ENCODE measurements at places on chromosomes 5 and 9.
A peak's percentile ranks its signal among the peaks of the same experiment; 100 is the strongest.

- H3K4me3 ChIP-seq: no peak overlapping the region
- no peaks in the 10 kb centered on the region for H3K36me3 ChIP-seq
- H3K27ac ChIP-seq: no peak overlapping the region
- H3K4me1 ChIP-seq: no peaks in the 10 kb centered on the region
- peaks cover 4% of the 10 kb centered on the region for H3K27me3 ChIP-seq
Observed at GRCh38 chr9:84146893-84147710, 166.5 kb downstream of the RMI1 start.

DNA sequence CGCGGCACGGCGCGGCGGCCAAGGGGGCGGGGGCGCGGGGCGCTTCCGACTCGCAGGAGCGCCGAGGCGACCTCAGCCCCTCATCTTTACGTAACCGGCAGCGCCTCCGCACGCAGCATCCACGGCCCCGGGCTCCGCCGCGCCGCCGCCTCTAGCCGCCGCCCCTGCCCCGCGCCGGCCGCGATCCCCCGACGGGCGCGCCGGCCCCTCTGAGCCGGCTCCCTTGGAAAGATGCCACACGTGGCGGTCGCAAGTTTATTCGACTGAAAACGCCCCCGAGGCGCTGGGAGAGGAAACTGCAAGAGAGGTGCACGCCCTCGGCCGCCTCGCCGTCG is 1.0 kb downstream of the KLF9 start:
- H3K27ac ChIP-seq: peak overlapping the region; percentile 98
- H3K4me1 ChIP-seq: peaks cover 39% of the 10 kb centered on the region
- no peak for DNase-seq
- H3K27me3 ChIP-seq: no peaks in the 10 kb centered on the region

GRCh38 chr9:35103660-35104191 is 795 bp upstream of the STOML2 start:
- H3K27ac ChIP-seq: peak overlapping the region; percentile 86
- peak overlapping the region; percentile 80 for H3K4me3 ChIP-seq
- peaks cover 16% of the 10 kb centered on the region for H3K36me3 ChIP-seq
- H3K27me3 ChIP-seq: no peaks in the 10 kb centered on the region
- H3K4me1 ChIP-seq: peaks cover 15% of the 10 kb centered on the region

GRCh38 chr5:125348936-125349831 is 602.7 kb upstream of the ZNF608 start:
- H3K27me3 ChIP-seq: no peaks in the 10 kb centered on the region
- H3K4me3 ChIP-seq: no peak overlapping the region
- no peaks in the 10 kb centered on the region for H3K36me3 ChIP-seq

DNA sequence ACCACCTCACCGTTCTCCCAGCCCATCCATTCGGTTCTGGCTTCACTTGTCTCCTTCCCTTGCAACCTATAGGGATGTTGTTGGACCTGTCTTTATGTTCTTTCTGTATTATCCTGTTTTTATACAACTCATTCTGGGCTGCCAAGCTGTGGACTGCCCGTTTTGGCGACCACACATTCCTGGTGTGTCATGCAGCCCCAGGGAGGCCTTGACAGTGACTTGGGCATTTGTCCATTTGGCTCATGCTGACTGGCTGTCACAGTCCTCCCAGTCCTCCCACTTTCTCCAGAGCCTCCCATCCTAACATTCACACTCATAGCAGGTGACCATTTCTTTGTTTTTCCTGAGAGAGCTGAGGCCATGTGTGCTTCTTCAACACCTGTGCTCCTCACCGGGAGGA is 136.4 kb downstream of the SLF1 start:
- H3K27ac ChIP-seq: no peak overlapping the region
- H3K36me3 ChIP-seq: no peaks in the 10 kb centered on the region
- no peaks in the 10 kb centered on the region for H3K27me3 ChIP-seq

- no peaks in the 10 kb centered on the region for H3K27me3 ChIP-seq
- H3K4me1 ChIP-seq: no peaks in the 10 kb centered on the region
- H3K27ac ChIP-seq: no peak overlapping the region
- H3K36me3 ChIP-seq: no peaks in the 10 kb centered on the region
Observed at GRCh38 chr5:39650008-39650762, 225.4 kb upstream of the DAB2 start.

DNA sequence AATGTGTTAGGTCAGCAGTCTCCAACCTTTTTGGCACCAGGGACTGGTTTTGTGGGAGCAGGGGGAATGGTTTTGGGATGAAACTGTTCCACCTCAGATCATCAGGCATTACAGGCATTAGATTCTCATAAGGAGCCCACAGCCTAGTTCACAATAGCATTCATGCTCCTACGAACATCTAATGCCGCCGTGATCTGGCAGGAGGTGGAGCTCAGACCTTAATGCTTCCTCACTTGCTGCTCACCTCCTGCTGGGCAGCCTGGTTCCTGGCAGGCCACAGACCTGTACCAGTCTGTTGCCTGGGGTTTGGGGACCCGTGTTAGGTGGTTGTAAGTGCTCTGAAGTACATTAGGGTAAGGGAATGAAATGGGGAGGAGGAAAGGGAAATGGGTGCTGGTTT is 9.7 kb upstream of the CTNNA1 start:
- H3K4me3 ChIP-seq: no peak overlapping the region
- peaks cover 4% of the 10 kb centered on the region for H3K4me1 ChIP-seq
- no peaks in the 10 kb centered on the region for H3K27me3 ChIP-seq
- no peak for DNase-seq
- no peaks in the 10 kb centered on the region for H3K36me3 ChIP-seq
- no peak overlapping the region for H3K27ac ChIP-seq

DNA sequence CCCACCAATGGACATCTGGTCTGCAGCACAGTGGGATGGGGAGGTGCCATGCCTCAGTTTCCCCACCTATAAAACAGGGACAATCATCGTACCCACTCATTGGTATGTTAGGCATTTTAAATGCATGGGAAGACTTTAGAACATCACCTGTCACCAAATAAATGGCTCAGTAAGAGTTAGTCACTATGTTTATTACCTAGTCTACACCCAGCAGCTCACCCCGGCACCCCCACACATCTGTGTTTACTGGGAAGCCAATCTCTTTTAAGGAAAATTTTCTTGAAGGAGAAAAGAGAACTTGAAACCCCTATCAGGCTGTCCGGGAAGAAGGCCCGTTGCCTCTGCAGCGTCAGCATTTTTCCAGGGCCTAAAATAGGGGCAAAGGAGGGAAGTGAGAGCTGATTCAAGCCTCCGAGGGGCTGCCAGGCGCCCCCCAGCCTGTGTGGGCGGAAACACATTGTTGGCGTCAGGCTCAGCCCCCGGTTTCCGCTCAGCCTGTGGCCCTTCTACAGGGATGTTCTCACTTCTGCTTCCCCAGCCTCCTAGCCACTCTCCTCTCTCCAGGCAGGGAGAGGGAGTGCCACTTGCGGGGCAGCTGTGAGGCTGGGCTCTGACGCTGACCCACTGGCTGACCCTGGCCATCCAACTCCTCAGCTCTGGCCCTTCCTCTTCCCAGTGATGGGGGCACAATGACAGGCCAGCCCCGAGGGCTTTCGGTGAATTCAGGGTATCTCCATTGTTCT is 4.6 kb downstream of the CSF1R start:
- no peak for DNase-seq
- peaks cover 12% of the 10 kb centered on the region for H3K27me3 ChIP-seq
- no peaks in the 10 kb centered on the region for H3K4me1 ChIP-seq
- no peak overlapping the region for H3K4me3 ChIP-seq
- no peak overlapping the region for H3K27ac ChIP-seq

DNA sequence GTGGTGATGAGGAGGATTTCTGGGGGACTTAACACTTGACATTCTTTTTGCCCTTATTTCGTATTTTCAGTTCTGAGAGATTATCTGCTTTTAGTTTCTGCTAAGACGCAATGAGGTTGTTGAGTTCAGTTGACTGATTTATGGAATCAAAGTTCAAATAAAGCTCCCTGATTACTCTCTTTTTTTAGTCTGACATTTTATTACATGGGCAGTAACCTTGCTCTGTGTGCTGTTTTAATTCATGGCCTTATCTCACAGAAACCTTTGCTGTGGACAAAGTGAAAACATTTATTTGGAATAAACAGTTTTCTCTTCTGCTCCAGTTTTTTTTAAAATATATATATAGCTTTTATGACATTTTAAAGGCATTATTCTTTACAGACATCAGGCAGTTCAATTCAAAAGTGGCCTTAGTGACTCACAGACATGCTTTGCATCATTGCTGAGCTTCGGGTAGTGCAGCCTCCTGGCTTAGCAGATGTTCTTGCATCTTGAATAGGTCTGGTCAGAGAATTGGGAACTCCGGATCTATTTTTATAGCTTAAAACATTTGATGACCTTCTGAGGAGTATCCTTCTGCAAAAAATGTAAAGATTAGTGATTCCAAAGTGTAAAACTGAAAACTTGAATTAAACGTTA is 162.9 kb downstream of the FAM170A start:
- no peaks in the 10 kb centered on the region for H3K4me1 ChIP-seq
- H3K27ac ChIP-seq: no peak overlapping the region
- no peaks in the 10 kb centered on the region for H3K36me3 ChIP-seq
- H3K27me3 ChIP-seq: no peaks in the 10 kb centered on the region
- H3K4me3 ChIP-seq: no peak overlapping the region
- DNase-seq: no peak

Data from CD8-positive, alpha-beta memory T cell (primary cell).